ENCODE measurements at places on chromosomes 3 and 15. TPM values are rescaled to one million over a fixed set of nuclear protein-coding genes. Genes with fewer than 3 reads are reported as not detected.
A peak's percentile ranks its signal among the peaks of the same experiment; 100 is the strongest.

GRCh38 chr15:47431501-47431900 is 285.8 kb upstream of the SEMA6D start:
- DNase-seq, result no peak

DNA sequence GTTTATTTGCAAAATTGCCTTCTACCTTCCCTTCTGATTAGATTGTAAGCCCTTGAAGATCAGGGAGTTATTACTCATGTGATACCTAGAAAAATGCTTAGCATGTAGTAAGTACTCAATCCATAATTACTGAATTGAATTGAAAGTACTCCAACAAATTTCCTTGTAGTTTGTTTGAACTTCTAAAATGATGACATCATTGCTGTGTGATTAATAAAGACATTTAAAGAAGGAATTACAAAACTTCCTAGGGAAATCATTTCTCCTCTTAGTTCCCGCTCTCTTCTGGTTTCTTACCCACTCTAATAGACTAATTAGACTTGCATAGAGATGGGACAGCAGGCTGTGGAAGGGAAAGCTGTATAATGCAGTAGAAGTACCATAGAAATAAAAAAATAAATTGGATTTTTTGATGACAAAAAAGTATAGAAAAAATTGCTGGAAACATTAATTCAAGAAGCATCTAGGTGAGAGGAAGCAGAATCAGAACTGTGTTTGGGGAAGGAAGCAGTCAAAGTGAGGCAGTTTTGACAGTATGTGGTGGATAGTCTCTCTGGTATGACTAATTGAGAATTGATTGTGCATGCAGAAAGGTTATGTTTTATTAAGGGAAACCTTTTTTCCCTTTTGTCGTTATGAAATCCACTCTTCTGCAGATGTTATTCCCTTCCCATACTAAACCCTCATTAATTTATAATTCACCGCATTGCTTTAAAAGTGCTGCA is 93.0 kb downstream of the ALCAM start:
- DNase-seq, result no peak

- DNase-seq, result no peak
These were observed 31.1 kb downstream of the RNF13 start for GRCh38 chr3:149844091-149844490.

SORD gene
- 3.3 TPM for total RNA-seq

GRCh38 chr3:107224026-107224596 is 153.1 kb upstream of the CCDC54 start:
- DNase-seq, result no peak

- DNase-seq, result no peak
These were observed 12.2 kb downstream of the TUBGCP4 start for GRCh38 chr15:43383070-43383469.

GRCh38 chr15:32706704-32707103 is 11.1 kb upstream of the GREM1 start:
- DNase-seq, result no peak

- DNase-seq, result no peak
These were observed 144.8 kb upstream of the SETMAR start for GRCh38 chr3:4158329-4158728.

SYNM gene
- total RNA-seq, result 2,515 TPM

DNA sequence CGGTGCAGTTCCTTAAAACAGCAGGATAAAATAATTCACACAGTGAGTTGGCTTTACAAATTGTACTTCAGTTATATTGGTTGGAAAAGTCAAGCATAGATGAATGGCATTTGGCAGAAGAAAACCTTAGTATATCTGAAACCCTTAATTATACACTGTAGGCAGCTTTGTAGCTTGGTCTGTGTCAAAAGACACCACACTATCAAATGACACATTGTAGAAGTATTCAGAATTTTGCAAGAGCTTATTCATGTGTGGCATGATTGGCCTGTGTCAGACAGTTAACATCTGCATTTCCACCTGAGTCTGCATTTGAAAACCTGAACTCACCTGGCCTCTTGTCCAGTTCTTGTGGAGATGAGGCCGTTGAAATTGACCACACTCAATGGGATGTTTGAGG is 13.8 kb downstream of the TMEM266 start:
- peak; percentile 19 for DNase-seq

SNURF gene
- 7.4 TPM for total RNA-seq

TMEM266 gene
- total RNA-seq, result not detected

- no peak for DNase-seq
These were observed at the start of gene SHC4 for GRCh38 chr15:48963524-48964113. Gene SHC4, minus strand, starts transcription at chr15:48963919. Its CDS starts 904 bp downstream, at chr15:48963015.

DNA sequence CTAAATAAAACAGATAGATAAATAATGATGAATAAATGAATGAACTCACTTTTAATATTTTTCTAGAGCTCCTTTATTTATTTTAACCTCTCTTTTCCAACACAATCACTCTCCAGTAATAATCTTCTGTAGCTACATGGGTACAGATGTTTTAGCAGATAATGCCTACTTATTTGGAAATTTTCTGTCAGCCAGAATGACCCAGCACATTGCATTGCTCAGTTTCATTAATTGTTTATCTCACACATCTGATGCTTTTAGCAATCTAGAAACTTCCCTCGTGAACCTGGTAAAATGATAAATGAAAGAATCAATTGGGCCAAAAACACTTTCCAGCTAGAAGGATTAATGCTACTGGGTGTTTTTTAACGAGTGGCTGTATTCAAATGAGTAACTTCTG is 14.9 kb upstream of the MYH15 start:
- no peak for DNase-seq

GRCh38 chr3:16254916-16255315 is 9.8 kb downstream of the DPH3 start:
- DNase-seq, result no peak

KNG1 gene
- total RNA-seq, result not detected

DNA sequence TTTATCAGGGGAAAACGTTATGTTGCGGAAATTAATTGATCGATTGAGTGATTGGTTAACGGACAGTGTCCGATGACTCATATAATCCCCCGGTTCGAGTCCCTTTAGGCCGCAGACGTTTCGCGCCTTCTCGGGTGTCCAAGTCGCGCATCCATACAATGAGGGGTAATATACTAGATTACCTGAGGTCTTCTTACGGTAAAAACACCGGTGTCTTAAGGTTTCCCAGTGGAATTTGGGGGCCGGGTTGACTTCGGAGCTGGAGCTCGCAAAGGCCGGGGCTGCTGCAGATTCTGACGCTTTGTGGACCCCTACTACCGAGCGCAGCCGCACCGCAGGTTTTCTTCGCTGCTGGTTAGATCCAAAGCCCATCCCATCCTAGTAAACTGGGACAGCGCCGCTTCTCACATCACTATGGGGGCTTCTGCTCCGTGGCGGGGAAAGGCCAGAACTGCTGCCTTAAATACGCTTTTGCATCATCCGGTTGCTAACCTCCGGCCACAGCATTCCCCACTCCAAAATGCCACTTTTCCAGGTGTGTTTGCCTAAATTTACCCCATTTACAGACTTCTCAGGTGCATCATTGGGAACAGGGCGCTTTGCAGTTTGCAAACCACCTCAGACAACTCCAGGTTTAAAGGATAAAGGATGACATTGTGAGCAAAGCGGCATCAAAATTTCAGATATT is 858 bp upstream of the SACM1L start:
- no peak for DNase-seq

CACNA1D gene
- 0.99 TPM for total RNA-seq

- DNase-seq, result no peak
These were observed 436 bp downstream of the ADPGK start for GRCh38 chr15:72783004-72783639.

SPINK8 gene
- not detected for total RNA-seq

PDZRN3 gene
- 244 TPM for total RNA-seq

- DNase-seq, result no peak
These were observed 2.7 kb upstream of the SERF2 start for GRCh38 chr15:43789409-43789808.

SEMA7A gene
- total RNA-seq, result 1.2 TPM

DNA sequence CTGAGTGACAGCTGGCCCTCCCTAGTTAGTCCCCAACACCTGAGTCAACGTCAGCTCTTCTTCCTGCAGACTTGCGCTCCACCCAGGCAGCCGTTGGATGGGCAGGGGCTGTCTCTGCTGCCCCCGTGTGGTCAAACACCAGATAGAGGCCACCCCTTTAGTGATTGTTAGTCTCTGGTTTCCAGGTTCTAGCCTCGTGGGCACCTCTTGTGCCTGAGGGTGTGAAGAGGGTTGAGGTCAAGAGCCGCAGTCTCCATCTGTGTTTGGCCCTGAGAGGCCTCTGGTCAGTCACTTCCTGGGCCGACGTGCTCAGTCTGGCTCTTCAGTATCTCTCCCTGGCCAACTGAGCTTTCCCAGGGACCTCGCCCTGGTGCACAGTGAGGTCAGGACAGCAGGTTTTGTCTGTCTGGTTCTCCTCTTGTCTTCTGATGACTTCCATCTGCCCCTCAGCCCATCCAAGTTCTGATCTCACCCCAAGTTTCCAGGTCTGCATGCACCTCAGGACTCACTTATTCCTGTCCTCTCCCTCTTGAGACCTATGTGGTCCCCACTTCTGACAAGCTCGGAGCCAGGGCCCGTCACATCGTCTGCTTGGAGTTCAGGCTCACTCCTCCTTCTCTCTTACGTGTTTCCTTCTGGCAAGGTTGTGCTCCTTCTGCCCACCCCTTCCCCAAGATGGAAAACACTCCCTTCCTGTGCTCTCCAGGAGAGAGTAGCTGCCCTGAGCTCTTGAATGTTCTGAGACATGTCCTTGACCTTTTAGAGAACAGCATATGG is 20.9 kb downstream of the CD276 start:
- DNase-seq, result no peak

PIGZ gene
- total RNA-seq, result 14.9 TPM

ARGFX gene
- total RNA-seq, result not detected

DNA sequence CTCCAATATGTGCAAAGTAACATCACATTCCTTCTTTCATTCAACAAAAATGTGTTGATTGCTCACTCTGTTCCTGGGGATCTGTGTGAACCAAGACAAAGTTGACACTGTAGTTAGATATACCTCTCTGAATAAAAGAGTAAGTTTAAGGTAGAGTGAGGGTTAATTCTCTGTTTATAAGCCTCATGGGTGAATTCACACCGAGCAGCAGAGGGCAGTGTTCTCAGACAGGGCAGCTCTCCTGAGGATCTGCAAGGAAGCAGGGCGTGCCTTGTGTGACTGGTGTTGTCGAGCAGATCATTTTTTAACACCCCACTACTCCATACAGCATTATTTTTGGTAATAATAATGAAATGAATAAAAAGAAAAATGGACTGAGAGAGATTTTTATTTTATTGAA is 34.4 kb downstream of the PAQR9 start:
- no peak for DNase-seq

PIERCE2 gene
- 3.3 TPM for total RNA-seq

DNA sequence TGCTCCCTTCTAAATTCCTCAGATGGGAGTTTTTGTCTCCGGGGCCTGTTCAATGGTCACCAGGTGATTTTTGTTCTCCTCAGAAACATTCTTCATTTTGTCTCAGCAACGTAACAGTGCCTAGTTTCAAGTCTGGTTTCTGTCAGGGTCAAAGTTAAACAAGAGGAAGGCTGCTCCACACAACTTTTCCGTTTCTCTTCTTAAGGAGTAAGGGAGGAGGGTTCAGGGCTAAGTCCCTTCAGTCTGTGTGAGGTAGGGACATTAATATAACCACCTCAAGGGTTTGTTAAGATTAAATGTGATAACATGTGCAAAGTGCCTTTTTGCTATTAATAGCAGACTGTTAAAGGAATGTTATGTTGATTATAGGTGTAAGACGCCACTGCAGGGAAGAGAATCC is 41.8 kb downstream of the HOMER2 start:
- no peak for DNase-seq

DNA sequence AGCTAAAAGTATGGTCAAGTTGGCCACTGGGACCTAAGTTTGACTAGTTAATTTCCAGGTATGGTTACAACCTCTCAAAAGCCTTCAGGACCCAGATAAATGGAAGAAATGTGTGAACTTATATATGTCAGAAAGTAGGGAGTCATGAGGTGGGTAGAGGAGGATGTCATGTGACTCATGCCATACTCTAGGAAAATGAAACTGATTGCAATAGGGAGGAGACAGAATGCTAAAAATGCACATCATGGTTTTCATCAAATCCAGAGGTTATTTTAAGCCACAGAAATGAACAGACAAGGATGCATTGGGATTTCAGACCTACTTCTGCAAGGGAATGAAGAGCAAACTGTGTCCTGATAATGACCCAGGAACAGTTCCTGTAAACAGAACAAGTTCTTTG is 310.0 kb downstream of the EDEM1 start:
- DNase-seq, result no peak

SAMD7 gene
- not detected for total RNA-seq

DNA sequence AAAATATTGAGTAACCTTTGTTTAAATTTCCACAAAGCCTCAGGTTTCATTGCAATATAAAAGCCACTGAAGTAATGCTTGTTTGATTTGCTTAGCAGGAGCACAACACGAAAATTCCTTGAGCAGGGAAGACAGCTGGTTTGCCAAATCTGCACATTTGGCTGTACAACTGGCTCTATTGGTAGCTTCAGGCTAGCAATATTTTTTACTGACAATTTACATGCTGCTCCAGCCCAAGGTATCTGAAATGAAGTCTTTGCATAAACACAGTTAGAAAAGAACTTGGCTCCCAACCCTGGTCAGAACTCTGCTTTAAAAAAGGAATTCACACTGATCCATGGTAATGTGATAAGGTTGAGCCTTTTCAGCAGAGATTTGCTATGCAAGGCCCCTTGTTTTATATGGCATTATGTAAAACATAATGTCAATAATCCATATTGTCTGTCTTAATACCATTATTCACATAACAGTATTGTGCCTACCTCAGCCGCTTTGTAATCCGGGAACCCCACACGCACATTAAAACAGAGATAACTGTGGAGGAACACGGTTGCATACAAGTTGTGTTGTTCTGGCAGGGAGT is 55.7 kb upstream of the CHL1 start:
- no peak for DNase-seq

GRCh38 chr3:71090207-71090606 is 493.3 kb downstream of the FOXP1 start:
- DNase-seq, result no peak

All from esophagus muscularis mucosa (tissue), 4 donors.